ENCODE measurements at places on chromosomes 5 and 9.

- no peak for DNase-seq
These were observed 172.2 kb upstream of the GRAMD2B start for GRCh38 chr5:126251024-126251423.

DNA sequence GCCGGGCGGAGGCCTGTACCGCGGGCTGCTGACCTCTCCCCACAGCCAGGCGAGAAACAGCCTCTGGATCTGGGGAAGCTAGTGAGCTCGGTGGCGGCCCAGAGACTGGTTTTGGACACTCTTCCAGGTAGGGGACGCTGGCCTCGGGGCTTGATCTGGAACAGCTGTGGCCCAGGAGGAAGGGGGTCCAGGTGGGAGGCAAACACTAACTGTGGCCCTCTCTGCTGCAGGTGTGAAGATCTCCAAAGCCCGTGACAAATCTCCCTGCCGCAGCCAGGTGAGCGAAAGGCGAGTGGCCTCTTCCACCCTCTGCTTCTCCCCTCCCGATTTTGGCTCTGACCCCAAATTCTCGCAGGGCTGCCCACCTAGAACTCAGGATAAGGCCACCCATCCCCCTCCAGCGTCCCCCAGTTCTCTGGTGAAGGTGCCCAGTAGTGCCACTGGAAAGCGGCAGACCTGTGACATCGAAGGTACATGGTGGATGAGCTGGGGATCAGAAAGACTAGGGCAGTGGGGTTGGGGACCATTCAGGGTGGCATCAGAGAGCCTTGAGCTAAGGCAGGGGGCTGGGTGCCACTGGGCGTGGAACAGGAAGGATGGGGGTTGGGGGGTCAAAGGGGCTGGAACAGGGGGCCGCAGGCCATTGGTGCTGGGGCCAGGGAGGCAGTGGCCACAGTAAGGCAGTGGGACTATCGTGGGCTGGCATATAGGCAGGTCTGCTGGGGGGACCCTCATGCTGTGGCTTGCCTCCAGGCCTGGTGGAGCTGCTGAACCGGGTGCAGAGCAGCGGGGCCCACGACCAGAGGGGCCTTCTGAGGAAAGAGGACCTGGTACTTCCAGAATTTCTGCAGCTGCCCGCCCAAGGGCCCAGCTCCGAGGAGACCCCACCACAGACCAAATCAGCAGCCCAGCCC is 12.9 kb upstream of the SLC34A1 start:
- DNase-seq = no peak

- no peak for DNase-seq
These were observed 96.3 kb upstream of the RANBP3L start for GRCh38 chr5:36397901-36398536.

GRCh38 chr9:38434853-38435252 is 10.6 kb upstream of the IGFBPL1 start:
- no peak for DNase-seq

- DNase-seq = no peak
These were observed 134.6 kb upstream of the RASEF start for GRCh38 chr9:83197591-83197990.

GRCh38 chr5:61624553-61625136 is 292.6 kb downstream of the ZSWIM6 start:
- DNase-seq = no peak

DNA sequence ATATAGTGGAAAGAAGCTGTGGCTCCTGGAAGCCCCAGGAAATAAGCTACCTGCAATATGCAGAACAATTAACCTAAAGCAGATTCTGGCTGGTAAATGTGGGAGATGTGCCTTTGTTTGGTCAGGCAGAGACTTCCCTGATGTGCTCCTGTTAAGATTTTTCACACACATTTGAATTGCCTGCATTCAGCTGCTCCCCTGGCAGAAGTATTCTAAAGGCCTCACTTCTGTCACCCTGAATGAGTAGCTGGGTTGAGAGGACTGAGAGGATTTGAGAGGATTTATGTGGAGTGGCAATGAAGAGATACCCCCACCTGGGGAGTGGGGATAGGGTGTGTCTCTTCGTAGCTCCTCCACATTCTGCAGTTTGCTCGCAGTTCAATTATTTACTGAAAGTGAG is 130.5 kb downstream of the ST8SIA4 start:
- DNase-seq = no peak

GRCh38 chr5:156920042-156920860 is 42.8 kb downstream of the TIMD4 start:
- DNase-seq = no peak

- no peak for DNase-seq
These were observed 2.6 kb downstream of the IRF1 start for GRCh38 chr5:132487841-132488555.

DNA sequence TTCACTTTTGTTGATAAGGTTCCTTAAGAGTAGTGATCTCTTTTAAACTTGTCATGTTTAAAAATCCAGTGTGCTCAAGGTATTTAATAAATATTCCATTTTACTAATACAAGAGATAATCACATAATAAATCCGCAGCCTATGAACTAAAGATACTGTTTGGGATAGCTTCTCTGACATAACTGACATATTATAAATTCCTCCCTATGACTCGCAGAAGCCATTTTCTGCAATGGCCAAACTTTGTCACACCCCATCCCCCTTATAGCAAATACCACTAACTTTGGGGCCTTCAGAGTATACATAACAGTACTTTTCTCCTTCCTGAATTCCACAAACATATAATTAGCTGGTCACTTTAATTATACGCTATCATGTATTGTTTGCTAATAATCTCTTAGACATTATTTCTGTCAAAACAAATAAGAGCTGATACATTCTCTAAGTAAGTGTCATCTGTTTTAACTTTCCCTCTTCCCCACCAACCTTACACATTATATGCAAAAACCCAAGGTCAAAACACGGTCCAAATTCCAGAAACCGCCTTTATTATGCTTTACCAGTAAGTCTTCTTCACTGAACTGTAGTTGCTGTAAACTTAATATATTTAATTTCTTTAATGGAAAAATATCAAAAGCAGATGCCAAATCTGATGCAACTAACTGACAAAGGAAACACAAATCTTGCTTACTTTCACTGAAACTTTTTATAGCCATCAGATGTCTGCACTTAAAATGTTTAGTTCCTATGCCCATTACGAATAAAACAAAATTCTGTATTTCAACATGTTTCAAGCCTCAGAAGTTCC is 971 bp downstream of the TMEM267 start:
- peak; percentile 17 for DNase-seq

DNA sequence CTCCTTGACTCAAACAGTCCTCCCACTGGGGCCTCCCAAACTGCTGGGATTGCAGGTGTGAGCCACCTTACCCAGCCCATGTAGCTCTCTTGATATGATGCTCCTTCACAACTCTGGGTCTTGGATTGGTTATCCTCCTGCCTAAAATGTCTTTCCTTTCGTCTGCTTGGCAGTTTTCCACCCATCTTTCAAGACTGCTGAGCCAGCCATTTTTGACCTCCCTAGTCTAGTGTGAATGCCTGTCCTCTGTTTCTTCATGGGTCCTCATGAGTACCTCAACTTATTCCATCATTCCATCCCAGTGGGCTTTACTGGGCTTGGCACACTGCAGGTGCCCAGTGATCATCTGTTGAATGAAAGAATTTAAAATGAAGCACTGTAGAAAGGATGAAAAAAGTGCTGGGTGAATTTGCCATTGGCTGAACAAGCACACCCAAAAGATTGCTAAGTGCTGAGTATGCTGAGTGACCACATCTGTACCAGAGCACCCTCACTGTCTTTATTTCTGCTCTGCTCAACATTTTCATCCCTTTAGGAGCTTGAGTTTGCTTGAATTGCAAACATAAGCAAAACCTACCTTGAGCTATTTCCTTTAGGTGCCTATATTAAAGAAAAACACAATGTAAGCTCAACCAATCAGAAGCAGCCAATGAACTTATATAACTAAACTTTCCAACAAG is 84.8 kb upstream of the FAM169A start:
- peak; percentile 2 for DNase-seq

GRCh38 chr5:1270933-1271914 is 23.6 kb downstream of the TERT start:
- DNase-seq = no peak

- DNase-seq = peak; percentile 40
These were observed 92.1 kb downstream of the LMNB1 start for GRCh38 chr5:126869005-126869451.

GRCh38 chr9:93098236-93098946 is 2.4 kb downstream of the CARD19 start:
- DNase-seq = peak; percentile 94

DNA sequence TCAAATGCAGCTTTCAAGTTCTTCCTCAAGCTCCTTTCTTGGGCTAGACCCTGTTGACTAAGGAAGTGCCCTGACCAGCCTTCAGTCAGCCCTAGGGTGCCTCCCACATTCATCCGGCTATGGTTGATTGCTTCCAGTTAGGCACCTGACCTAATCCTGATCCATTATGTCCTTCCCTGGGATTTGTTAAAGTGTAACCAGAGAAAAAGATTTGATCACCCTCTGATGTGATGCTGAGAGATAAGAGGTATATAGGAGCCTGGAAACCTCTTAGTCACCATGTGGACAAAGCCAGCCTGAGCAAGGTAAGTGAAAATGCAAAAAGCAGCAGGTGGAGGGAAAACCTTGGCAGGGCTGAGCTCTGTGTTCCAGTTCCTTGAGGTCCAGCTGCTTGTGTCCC is 178.8 kb upstream of the ERCC6L2 start:
- DNase-seq = no peak

GRCh38 chr5:24609706-24610105 is 35.1 kb downstream of the CDH10 start:
- DNase-seq = no peak
